ENCODE measurements at places on chromosomes 13 and 19.

DNA sequence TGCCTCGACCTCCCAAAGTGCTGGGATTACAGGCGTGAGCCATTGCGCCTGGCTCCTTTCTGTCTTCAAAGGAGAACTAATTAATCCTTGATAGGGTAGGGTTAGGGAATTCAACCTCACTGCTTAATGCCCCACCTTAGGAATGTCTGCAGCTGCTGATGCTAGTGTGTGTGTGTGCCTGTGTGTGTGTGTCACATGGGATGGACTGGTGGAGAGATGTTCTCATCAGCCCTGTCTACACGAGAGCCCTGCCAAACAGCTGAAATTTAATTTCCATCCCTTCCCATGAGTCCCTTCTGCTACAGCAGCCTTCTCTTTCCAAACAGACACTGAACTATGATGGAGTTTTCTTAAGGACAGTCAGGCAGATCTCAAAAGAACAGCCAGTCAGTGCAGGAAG is 46.5 kb upstream of the CLDN10 start:
- DNase-seq, result no peak

DNA sequence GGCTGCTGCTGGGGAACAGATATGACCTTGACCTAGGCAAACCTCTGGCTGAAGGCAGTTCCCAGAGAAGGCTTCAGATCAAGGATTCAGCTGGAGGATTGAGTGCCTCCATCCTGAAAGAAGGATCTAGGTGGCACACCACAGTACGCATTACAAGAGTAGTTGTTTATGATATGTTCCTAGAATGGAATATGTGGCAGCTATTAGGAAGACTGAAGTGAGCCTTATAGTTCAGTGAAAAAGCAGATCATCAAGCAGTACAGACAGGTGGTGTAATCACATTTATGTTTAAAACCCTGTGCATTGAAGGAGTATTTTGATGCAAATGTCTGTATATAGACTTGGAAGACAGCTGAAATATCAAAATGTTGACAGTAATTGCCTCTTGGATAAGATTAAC is 116.0 kb downstream of the ZAR1L start:
- no peak for DNase-seq

DNA sequence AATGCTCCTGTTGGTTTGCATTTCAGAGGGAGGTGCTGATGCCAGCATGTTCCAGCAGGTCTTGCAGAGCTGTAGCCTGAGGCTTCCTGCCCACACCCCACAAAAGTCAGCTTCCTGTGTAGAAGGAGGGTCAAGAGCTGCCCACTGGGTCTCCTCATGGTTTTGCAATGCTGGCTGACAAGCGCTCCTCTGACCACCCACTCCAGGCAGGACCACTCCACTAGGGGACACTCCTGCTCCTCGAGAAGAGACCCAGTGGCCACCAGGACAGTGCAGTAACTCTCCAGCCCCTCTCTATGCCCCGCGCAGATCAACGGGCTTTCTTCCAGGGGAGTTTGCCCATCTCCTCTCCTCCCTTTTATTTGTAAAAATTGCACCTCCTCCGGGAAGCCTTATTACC is 72.9 kb upstream of the UQCRFS1 start:
- no peak for DNase-seq

- DNase-seq, result no peak
These were observed 5.8 kb downstream of the KASH5 start for GRCh38 chr19:49393881-49394280.

- DNase-seq, result peak; percentile 87
These were observed 12.9 kb downstream of the SPC24 start for GRCh38 chr19:11142528-11143171.

DNA sequence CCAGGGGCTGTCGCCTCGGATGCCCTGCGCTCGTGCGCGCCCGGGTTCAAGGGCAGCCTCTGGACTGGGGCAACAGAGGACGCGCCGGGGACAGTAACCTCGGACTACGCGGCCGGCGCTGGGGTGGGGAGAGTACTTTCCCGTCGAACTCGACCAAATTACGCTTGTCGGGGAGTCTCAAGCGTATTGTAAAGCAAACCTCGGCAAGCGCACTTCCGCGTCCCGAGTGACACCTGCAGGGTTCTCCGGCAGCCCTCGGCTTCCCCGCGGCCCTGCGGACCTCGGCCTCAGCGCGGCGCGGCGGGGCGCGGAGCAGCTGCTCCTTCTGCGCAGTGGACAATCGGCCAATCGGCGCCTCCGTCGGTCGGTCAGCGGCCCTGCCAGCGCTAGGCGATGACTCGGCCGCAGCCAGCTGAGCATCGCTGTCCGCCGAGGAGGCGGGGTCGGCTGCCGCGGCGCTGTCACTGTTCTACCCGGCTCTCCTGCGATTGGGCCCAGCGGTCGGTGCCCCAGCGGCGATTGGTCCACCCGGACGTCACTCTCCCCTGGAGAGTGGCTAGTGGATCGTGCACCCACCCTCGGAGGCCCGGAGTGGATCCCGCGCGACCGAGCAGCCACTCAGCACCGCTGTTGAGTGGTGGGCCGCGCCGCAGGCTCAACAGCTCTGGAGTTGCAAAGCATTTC is at the start of gene SLC46A3:
SLC46A3 (minus strand) TSS at position 428 of the 684 bp plus-strand sequence. CDS start 972 bp downstream, outside the sequence.
- DNase-seq, result peak; percentile 96

DNA sequence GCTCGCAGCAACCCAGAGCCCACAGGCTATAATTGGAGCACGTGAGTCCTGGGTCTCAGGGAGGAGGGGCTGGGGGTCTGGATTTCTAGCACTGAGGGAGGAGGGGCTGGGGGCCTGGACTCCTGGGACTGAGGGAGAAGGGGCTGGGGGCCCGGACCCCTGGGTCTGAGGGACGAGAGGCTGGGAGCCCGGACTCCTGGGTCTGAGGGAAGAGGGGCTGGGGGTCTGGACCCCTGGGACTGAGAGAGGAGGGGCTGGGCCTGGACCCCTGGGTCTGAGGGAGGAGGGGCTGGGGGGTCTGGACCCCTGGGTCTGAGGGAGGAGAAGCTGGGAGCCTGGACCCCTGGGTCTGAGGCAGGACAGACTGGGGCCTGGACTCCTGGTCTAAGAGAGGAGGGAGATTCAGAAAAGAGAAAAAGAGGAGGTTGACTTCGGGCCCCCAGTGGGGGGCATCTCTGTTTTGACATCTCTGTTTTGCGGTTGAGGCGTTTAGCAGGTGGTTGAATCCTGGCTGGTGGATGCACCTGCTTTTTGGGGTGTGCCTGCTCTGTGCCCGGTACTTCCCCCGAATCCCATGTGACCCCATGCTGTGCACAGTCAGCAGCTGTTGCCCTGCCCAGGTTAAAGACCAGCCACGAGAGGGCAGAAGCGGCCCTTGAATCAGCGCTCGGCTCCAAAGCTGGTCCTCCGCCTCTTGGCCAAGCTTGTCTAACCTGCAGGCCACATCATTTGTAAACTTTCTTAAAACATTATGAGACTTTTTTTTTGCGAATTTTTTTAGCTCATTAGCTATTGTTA is 10.5 kb downstream of the PVR start:
- no peak for DNase-seq

GRCh38 chr19:12764698-12765097 is 10.7 kb downstream of the HOOK2 start:
- no peak for DNase-seq

- peak; percentile 41 for DNase-seq
These were observed 7.7 kb downstream of the N4BP2L2 start for GRCh38 chr13:32530841-32531253.

- no peak for DNase-seq
These were observed 18.3 kb downstream of the THSD1 start for GRCh38 chr13:52387721-52388120.

Data from skeletal muscle cell (primary cell).